ENCODE measurements at places on chromosomes 4 and X.

- DNase-seq: no peak
Measured at GRCh38 chrX:71945237-71945805, 34.7 kb downstream of the NHSL2 start.

DNA sequence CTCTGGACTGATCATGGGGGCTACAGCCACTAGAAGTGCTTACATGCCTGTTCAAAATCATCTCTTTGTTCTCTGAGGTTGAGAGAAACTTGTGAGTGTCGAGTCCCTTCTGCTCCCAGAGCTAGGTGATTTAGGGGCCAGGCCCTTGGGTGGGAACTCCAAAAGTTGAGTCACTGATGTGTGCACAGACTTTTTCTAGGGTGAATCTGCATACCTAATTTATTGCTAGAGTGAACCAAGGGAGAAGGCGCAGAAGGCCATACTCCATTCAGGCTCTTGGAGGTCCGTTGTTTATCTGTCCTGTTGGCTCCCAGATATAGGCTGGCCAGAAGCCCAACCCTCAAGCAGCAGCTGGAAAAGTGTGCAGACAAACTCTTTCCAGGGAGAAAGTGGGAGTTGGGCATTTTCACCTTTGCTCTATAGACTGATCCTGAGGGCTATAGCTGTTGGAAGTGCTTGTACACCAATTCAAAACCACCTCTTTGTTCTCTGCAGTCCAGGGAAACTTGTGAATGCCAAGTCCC, 80.8 kb upstream of the ARX start:
- DNase-seq: no peak

GRCh38 chr4:159925770-159926169, 822.9 kb downstream of the RAPGEF2 start:
- DNase-seq: no peak

DNA sequence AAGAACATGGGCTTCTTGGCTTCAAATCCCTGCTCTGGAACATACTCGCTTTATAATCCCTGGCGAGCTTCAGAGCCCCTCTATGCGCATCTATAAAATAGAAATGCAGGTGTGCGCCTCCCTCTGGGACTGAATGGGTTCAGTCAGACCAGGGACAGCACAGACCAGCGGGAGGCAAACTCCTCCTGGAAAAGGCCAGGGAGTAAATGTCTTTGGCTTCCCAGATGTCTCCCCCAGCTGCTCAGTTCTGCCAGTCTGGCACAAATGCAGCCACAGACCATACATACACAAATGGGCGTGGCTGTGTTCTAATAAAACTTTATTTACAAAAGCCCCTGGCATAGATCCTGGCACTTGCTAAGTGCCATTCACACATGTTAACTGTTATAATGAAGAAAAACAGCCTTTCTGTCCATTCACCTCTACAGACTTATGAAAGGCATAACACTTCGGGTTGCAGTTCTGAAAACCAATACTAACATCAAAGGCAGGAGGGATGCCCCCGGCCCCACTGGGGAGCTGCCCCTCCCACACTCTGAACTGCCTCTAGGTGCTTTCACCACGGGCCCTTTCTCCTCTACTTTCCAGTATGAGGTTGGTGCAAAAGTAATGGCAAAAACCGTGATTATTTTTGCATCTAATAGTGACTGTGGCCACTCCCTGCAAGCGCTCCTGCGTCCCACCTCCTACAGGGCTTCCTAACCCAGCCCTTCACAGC, 4.6 kb downstream of the JAKMIP1 start:
- no peak for DNase-seq

DNA sequence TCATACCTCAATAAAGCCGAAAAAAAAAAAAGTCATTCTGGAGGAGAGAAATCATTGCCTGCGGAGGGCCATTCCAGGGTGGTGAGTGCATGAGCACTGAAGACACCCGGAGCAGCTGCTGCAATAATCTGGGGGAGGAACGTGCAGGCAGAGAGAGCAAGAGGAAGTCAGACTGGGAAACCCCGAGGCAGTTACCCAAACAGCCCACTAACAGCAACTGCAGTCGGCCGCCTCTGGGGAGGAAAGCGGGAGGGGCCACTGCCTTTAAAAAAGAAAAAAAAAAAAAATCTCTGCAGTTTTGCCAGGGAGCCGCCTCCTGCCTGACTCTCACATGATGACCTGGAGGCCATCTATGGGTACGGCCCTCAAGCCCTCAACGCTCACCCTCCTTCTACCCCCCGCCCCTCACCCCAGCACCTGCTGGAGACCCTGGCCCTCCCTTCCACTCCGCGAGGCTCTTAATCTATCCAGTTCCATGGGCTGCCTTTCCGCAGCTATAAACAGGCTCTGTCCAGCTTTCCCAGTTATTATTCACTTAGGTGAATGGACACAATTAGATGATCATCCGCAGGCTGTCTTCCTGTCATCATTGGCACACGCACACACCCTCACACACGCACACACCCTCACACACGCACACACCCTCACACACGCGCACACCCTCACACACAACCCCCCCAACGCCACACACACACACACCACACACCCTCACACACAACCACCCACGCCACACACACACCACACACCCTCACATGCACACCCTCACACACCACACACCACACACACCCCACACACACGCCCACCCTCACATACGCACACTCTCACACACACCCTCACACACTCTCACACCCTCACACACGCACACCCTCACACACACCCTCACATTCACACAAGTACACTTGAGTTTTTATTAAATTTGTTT, 3.4 kb upstream of the AVPR2 start:
- peak; percentile 11 for DNase-seq

DNA sequence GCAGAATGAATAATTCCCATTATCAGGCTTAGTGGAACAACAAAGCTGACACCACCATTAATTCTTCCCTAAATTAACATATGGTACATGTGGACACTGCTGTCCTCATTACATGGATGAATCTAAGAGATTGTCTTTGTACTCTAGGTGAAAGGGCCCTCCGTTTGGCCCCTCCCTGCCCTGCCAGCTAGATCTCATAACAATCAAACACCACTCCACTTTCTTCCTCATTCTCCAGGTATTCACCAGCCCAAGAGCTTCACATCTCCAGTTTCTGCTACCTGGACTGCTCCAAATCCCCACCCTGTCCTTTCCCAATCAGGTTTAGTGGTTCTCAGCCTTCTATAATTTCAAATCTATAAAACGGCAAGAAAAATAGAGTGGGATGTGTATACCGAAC, 3.8 kb downstream of the HSD17B11 start:
- no peak for DNase-seq

GRCh38 chr4:107950746-107951540, 19.6 kb downstream of the CYP2U1 start:
- no peak for DNase-seq

GRCh38 chr4:37715889-37716402, 29.8 kb upstream of the RELL1 start:
- no peak for DNase-seq

DNA sequence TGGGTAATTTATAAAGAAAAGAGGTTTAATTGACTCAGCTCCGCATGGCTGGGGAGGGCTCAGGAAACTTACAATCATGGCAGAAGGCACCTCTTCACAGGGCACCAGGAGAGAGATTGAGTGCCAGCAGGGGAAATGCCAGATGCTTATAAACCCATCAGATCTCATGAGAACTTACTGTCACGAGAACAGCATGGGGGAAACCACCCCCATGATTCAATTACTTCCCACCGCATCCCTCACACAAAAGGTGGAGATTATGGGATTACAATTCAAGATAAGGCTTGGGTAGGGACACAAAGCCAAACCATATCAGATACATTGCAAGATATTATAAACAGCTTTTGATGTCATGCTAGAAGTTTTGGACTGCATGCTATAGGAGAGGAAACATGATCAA, 204.3 kb downstream of the VEGFC start:
- no peak for DNase-seq

DNA sequence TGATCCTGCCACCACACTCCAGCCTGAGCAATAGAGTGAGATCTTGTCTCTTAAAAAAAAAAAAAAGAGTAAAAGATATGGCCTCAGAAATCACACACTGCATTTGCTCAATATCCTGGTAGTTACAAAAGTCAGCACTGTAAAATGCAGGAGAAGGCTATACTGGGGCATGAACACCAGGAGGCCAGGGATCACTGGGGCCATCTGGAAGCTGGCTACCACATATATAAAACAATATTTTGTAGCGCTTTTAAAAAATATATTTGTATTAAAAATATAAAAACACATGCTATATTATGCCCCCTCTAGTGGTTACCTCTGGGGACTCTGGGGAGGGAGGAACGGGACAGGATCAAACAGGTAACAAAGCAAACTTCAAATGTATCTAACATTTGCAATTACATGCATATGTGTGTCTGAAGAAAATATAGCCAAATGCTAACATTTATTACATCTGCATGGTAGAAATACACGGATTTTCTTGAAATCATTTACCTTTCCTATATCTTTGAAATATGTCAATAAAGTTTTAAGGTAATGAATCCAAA, 4.0 kb downstream of the C4orf46 start:
- no peak for DNase-seq

DNA sequence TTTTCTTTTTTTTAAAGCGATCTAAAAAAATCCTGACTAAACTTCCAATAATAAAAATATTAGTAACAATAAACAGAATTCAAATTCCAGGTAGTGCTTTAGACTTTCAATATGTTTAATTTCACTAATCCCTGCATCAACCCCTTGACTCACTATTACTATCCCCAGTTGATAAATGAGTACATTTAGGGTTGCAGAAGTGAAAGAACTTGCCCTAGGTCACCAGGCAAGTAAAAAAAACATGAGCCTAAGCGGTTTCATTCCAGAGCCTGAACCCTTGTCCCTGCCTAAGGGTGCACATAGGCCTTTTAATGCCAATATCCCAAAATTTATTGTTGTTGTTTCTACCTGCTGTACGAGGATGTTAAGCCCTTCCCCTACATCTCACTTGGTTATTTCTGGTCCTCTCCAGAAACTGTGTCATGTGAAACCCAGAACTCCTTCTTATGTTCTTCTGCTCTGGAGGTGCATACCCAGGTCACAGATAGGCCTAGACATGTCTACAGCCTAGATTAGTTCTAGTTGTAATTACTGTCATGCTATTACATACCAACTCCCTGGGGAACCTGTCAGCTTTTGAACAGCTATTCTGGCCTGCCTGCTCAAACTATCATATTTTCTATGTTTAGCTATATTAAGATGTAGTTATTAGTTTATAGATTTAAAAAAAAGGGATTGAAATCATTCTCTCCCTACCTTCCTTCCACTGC, 244.5 kb upstream of the PITX2 start:
- DNase-seq: no peak

DNA sequence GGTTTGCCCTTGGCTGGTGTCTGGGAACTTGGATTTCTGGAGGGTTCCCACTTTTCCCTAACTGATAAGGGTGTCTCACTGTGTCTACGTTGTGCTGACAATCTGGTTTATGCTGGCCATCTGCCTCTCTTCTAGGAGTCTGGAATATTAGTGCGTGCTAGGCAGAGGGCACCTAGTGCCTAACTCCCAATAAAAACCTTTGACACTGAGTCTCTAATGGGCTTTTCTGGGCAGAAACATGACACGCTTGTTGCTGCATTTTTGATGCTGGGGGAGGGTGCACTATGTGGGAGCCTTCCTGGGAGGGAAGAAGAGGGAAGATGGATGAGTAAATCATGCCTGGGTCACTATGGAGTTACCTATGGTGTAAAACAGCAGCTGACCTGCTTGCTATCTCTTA, 16.3 kb upstream of the ZNF41 start:
- no peak for DNase-seq

GRCh38 chr4:2830632-2831610, 12.7 kb upstream of the ADD1 start:
- no peak for DNase-seq

DNA sequence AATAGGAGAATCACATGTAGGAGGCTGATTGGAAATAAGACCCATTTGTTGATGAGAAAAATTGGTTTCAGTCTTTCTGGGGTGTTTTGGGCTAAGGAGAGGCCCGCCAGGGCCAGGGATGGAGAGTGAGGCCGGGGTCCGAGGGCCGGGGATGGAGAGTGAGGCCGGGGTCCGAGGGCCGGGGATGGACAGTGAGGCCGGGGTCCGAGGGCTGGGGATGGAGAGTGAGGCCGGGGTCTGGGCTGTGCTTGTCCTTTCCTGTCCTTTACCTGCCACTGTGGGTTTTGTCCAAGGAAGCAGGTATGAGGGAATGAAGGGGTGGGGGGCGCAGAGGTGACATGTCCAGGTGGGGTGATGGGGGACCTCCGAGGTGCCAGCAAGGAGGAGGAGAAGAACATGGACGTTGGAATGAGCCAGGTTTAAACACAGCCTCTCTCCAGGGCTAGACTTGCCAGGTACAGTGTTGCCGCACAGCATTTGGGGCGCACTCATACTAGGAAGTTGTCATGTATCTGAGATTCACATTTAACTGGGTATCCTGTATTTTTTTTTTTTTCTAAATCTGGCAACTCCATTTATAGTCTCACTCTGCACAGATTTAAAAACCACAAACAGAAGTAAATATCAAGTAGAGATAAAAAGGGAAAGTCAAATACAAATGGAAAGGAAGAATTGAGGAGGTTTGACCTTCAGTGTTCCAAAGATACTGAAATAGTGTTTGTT, 8.8 kb downstream of the RGS12 start:
- no peak for DNase-seq

- DNase-seq: no peak
Measured at GRCh38 chr4:109303140-109303496, 660 bp upstream of the COL25A1 start.

DNA sequence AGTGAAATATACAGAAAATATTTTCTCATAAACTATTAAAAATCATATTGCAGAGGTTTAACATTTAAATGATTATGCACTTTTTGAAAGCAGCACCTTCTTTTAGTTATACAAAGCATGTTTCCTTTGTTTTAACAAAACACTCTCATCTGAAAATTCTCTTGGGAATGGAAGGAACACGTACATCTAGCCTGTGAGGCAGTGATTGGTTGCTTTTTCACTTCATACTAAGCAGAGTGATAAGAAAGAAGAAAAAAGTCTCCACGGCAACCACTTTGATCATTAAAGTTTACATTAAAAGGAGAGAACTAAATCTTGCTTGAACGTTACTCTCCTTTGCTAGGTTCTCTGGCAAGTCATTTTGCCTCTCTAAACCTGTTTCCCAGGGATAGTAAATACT, 41.7 kb upstream of the H2AZ1 start:
- no peak for DNase-seq

DNA sequence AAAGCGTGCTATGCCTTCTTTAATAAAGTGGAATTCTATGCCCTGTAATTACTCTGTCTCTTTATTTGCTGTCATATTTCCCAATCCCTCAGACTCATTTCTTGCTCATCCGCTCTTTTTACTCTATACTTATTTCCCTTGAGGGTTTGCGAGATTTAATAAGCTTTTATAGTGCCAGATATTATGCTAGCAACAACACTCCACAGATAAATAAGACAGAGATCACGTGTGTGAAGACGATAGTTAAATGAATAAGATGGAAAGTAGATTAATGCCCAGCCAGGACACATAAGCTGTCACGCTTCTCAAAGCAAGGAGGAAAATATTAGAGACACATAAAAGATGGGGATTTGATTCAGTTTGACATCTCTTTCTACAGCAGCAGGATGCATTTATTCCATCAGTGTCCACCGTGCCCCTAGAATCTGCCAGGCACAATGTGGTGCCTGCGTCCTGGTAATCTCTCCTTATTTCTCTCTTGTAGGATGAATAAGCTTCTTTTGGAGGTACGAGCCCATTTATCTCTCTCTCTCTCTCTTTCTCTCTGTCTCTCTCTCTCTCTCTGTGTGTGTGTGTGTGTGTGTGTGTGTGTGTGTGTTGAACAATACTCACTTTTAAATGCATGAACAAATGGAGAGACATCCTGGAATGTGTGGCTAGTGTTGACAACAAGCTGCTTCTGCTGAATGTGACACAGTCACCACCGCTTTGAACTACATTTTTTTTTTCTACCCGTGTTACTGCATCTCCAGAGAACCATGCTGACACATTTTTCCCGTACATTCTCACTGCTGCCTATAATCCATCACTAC, 48.2 kb downstream of the TMEM156 start:
- DNase-seq: no peak

All from stimulated activated CD4-positive, alpha-beta T cell treated with anti-CD3 and anti-CD28 coated beads, Interleukin-1b, Interleukin-23, amount 100 ng/mL, for 1 hour (primary cell).